Right kidney (tissue), 9 donors: ENCODE measurements at places on chromosomes 5 and 9.

GRCh38 chr9:114350636-114351401, 21.1 kb downstream of the ORM2 start:
- no peak for DNase-seq

GRCh38 chr5:168328814-168329213, 37.4 kb downstream of the WWC1 start:
- DNase-seq = no peak

GRCh38 chr5:8500426-8500825, 631.5 kb downstream of the MTRR start:
- DNase-seq = no peak

GRCh38 chr5:7393921-7394799, 1.8 kb upstream of the ADCY2 start:
- no peak for DNase-seq

- DNase-seq = no peak
These were observed 459.4 kb upstream of the GRIA1 start for GRCh38 chr5:153030755-153031725.

DNA sequence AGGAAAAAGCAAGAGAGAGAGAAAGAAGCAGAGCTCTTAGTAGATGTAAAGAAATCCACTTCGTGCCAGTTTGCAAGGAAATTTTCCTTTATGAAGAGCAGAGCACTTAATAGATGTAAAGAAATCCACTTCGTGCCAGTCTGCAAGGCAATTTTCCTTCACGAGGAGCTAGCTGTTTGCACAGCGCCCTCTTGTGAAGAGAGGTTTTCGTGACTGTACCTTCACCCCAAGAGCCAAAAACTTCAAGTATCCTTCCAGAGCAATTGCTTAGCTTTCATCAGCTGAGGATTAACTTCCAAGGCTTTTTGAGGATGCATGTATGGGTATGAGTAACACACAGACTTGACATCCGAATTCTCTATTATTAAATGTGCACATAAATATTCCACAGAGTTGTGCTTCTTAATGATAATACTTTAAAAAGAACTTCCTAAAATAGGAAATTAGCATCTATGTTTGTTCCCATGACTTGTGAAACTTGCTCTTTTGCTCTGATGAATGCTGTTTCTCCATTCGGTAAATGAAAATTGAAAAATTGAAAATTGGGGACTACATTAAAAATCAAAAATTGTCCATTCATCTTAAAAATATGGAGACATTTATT, 525.6 kb downstream of the PDE4D start:
- peak; percentile 44 for DNase-seq

DNA sequence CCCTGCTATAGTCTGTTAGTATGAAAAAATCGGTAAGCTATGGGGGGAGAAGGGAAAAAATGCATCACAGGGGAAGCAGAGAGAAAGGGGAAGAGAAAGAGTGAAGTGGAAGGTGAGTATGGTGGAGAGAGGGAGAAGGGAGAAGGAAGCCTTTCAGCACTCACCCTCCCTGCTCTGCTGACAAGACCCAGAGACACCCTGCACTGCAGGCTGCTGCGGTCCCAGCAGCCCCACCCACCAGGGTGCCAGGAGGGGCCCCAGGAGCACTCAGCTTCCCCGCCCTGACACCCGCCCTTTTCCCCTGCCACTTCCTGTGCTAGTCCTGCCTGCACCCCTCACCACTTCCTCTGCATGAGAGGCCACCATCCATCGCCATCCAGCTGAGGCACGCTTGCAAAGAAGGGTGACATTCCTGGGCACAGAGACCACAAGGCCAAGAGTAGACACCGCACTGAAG, 12.7 kb downstream of the STK10 start:
- no peak for DNase-seq

DNA sequence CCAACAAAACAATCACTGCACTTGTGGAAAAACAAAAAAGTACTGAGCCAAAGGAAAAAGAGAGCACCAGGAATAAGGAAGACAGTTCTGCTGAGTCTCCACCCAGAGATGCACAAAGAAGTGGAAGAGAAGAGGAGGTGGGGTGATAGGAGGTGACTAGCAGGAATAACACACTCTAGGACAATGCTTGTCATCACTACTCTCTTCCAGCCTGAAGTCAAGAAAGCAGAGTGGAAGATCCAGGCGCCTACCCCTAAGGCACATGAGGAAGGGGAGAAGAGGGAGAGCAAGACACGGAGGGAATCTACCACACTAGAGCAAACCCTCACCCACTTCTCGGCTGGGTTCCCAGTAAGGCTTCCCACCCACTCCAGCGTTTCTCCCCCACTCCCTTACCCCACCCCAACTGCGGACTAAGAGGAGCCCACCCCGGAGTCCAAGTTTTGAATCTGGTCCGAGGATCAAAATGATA, 1.7 kb downstream of the SLIT3 start:
- no peak for DNase-seq

DNA sequence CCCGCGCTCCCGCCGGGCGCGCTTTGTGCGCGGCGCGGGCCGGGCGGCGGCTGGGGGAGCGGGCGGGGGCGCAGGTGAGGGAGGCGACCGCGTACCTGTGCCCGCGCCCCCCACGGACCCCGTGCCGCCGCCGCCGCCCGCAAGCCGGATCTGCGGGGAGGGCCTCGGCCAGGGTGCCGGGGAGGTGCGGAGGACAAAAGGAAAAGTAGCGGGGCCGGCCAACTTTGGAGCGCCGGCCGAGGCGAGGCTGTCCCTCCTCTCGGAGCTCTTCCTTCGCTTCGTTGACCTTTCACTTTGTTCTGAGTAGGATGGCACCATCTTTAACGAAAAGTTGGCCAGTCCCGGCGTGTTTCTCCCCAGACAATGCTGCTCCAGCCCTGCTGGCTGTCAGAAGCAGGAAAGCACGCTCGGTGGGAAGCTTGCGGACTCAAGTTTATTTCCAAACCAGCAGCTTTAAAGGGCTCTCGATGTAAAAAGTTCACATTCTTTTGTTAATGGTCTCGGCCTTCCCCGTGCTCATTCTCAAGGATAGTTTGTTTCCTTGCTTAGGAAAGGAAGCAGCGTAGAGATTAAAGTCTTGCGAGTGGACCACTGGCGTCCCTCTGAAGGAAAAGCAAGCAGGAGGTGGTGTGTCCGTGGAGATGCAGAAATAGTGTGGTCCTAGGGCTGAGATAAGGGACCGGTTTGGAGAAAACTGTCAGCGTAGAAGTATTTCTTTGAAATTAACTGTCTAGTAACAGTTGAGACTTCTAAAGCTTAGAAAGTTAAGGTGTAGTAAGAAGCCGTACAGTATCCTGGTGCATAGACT, 639 bp downstream of the EHMT1 start:
- DNase-seq = peak; percentile 76

GRCh38 chr5:127471211-127471610, 46.2 kb upstream of the PRRC1 start:
- DNase-seq = no peak
